NCI-H1092 (cell line): ENCODE measurements at places on chromosomes 12 and 14.

DNA sequence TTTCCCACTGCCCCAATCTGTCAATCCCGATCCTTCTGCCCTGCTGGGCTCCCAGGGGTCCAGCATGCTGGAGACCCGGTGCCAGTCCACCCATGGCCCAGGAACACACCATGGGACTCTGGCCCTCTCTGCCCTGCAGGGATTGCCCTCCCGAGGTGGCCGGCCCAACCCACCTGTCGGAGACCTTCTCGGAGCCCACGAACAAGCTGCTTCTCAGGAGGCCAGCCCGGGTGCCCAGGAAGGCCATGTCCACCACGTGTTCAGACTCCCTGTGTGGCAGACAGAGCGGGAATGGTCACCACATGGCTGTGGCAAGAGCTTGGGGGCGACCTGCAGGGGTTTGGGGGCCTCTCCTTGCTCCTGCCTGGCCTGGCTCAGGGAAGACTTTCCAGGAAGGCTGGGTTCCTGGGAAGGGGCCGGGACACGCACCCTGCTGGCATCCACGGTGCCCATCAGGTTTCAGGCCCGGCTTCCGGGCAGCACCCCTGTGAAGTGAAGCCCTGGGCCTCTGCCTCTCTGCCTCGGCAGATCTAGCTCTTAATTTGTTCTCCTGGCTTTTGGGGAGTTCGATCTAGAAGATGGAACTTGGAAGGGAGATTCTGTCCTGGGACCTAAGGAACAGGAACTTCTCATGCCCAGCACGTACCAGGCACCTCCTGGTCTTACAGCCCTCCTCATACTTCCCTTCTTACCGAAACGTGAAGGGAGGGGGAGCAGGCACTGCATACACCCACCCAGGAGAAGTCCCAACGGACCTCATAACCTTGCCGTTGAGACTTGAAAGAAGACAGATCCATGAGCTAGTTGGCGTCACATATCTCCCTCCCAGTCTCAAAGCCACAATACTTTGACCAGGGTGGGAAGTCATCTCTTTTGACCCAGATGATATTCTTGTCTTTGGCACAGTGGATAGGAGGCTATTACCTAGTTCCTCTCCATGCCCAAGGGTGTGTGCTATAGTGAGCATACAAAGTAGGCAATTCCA lies 26.3 kb downstream of the LRTM2 start:
- DNase-seq = no peak

DNA sequence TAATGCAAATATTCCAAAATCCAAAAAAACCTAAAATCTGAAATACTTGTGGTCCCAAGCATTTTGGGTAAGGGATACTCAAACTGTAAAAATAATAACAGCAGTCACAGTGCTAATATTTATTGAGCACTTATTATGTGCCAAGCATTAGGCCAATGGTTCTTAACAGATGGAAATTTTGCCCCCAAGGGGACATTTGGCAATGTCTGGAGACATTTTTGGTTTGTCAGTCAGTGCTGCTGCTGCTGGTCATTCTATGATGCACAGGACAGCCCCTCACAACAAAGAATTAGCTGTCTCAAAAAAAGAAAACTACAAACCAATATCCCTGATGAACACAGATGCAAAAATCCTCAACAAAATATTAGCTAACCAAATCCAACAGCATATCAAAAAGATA lies 5.8 kb downstream of the NDUFA12 start:
- DNase-seq = no peak

GRCh38 chr12:118055144-118055557 lies 5.8 kb downstream of the WSB2 start:
- no peak for DNase-seq

- no peak for DNase-seq
These were observed 34.0 kb downstream of the EMP1 start for GRCh38 chr12:13230500-13230899.

GRCh38 chr12:5861416-5861815 lies 83.6 kb downstream of the ANO2 start:
- no peak for DNase-seq

- DNase-seq = peak; percentile 65
These were observed 172.7 kb downstream of the CAND1 start for GRCh38 chr12:67441736-67442346.

DNA sequence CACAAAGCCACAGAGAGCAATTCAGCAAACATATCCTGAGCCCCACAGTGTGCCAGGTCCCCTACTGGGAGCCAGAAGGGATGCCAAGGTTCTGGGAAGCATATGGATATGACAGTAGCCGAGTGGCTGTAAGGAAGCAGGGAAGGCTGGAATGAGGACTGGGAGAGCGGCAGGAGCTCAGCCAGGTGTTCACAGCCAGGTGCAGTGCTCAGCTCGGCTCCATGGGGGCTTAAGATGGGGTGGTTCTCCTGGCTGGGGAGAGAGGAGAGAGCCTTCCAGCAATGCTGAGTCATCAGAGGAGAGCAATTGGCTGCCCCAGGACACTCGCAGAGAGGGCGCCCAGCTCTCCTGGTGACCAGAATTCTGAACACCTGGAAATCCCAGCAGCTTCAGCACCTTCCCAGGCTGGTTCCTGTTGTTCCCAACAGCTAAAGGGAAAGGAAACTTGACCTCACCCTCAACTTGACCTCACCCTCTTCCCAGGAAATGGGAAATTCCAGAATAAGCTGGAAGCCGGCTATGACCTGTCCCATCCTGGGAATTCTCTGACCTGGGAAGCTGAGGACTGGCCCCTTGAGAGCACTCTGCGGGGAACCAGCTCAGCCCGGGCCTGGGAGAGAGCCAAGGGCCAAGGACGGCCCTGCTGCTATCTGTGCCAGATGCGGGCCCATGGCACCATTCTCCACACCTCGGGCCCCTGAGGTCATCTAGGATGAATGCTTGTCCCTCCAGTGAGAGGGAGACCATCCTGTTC lies 34.6 kb downstream of the SLC6A12 start:
- DNase-seq = peak; percentile 73

GRCh38 chr12:120470150-120470784 lies 719 bp upstream of the SRSF9 start:
- no peak for DNase-seq

DNA sequence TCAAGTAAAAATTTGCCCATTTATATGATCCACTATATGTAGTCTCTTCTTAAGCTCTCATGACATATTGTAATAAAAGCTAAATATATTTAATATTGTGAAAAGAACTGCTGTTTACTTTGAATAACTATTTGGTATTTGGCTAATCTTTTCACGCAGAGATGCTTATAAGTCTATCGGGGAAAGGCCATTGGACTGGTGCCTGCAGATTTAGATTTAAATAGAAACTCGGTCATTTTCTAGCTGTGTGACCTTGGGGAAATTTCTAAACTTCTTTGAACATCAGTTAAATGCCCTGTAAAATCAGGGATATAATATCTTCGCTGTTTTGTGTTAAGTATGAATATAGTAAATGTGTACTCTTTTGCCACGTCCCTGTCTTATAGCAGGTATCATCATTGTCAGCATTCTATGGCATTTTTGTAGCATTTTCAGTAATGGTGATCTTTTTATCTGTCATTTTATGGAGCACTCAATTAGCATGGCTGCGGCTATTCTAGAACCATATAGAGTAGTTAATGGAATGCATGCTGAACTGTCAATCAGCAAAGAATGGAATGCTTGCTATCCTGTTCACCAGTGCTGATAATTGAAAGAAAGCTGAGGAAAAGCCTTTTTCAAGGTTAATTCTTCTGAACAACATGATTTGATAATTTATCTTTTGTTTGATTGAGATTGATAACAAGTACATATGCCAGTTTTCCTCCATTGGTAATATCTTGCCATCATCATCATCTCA lies 181.2 kb downstream of the TMTC2 start:
- no peak for DNase-seq

DNA sequence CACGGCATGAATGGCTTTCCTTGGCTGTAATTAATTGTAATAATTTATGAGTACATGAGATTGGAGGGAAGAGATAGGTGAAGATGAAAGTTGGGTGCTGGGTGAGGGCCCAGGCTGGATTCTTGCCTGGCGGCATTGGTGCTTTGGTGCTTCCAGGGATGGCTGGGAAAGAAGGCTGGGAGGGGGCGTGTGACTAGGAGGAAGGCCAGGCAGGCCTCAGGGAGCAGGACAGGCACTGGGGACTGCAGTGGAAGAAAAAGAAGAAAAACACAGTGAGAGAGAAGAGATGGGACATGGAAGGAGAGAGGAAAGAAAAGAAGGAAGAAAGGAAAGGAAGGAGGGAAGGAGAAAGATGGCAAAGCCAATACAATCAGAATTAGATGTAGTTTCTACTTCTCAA lies 3.7 kb downstream of the HOXC9 start:
- DNase-seq = no peak

DNA sequence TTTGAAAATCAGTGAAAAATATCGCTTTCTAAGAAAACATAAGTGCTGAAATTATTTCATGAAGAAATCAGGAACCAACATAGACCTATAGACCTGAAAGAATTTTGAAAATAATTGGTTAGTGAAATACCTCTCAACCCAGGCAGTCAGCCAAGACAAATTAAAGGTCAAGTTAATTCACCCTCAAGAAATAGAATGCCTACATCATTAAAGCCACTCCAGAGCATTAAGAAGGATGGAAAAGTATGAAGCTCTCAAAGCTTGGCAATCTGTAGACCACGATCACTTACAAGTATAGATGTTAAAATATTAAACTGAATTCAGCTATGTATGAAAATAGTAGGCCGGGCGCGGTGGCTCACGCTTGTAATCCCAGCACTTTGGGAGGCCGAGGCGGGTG lies 48.3 kb downstream of the SFSWAP start:
- DNase-seq = no peak

- DNase-seq = no peak
These were observed 46.8 kb downstream of the ACACB start for GRCh38 chr12:109163167-109163566.

DNA sequence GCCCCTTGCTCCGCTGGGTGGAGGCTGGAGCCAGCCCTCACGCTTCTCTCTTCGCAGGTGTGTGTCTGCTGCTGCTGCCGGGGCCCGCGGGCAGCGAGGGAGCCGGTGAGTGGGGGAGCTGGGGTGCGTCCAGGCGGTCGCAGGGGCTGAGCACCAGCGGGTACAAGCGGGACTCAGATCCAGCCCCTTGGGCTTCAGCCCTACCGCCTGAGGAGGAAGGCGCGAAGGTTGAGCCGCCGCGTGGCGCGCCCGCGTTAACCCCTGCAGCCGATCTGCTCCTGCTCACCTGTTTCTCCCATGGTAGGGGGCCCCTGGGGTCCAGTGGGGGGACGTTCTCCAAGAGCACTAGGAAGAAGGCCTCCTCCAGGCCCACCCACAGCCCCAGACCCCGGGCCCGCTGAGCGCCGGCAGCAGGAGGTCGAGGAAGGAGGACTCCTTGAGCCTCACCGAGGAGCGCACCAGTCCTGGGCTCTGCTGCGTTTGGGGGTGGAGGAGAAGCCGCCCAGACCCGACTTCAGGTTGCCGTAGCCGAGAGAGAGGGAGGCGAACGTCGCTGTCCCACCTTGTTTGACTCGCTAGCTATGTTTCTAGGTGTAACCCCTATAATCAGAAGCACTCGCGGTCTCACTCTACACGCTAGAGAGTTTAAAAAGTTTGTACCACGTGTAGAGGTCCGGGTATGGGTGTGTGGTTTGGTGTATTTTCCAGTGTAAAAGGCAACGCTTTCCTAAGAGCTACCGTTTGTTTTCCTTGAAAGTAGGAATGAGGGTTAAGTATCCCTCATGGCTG lies 834 bp downstream of the COCH start:
- peak; percentile 66 for DNase-seq

DNA sequence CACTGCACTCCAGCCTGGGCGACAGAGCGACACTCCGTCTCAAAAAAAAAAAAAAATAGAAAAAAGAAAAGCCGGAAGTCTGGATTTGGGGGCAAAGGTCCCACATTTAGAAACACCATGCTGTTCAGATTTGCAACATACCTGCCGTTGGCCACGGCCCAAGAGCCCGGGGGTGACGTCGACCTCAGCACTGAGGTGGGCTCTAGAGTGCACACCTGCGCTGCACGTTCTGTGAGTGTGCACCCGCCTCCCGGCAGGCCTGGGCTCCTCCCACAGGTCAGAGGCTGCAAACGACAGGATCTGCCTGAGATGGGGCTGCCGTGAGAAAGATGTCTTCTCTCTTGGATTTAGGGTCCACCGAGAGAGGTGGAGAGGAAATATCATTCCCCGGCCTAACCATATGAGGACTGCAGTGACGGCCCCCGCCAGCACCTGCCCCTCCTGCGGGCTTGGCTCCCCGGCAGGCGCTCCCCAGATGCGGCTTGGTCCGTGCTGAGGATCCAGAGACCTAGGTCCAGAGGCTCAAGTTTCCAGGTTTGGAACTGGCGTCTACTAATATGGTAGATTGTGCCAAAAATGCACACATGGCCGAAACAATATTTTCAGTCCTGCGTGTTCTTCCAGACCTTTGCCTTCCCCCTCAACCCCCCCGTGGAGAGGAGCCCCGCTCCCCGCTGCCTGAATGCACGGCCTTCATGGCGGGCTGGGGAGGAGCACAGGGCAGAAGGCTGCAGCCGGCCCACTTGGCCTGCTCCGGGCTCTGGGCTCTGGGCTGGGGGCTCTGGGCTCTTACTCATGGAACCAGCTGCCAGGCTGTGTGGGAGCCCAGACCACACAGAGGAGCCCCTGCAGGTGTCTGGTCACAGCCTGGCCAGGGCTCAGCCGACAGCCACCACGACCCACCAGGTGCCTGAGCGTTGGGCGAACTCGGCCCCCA lies 58.8 kb upstream of the FBRSL1 start:
- no peak for DNase-seq

DNA sequence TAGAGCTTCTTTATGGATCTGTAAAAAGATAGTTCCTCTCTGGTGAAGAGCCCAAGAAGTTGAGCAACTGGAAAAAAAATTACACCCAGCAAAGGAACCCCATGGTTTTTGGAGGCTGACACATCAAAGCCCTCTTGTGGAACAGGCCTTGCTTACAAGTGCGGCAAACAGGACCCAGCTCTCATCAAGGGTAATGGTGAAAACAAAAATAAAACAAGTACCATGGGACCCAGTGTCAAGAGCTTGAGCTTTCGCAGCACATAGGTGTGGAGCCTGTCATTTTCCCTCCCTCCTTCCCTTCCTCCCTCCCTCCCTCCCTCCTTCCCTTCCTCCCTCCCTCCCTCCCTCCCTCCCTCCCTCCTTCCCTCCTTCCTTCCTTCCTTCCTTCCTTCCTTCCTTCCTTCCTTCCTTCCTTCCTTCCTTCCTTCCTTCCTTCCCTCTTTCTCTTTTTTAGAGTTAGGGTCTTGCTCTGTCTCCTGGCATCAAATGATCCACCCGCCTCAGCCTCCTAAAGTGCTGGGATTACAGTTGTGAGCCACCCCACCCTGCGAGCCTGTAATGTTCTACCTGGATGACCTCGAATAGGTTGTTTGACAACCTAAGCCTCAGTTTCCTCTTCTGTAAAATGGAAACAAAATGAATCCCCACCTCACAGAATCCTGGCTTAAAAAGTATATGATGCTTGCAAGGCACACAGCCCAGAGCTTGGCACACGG lies 114.3 kb upstream of the RPH3A start:
- no peak for DNase-seq
